OCI-LY7 (cell line): ENCODE measurements at places on chromosomes 4 and X. TPM values are rescaled to one million over a fixed set of nuclear protein-coding genes. Genes with fewer than 3 reads are reported as not detected.
A peak's percentile ranks its signal among the peaks of the same experiment; 100 is the strongest.

The POLN gene
- 3.5 and 4.0 TPM in 2 replicates for total RNA-seq

The FAM9B gene
- total RNA-seq: not detected in 2 replicates

The ZNF711 gene
- total RNA-seq: 12.3 and 14.6 TPM in 2 replicates

The ZMAT1 gene
- not detected in 2 replicates for total RNA-seq

The ADGRG2 gene
- total RNA-seq: not detected in 2 replicates

The OCIAD2 gene
- 65.9 and 76.1 TPM in 2 replicates for total RNA-seq

The MAGEA8 gene
- not detected in 2 replicates for total RNA-seq

The KCND1 gene
- total RNA-seq: 8.8 and 13.6 TPM in 2 replicates

The TMEM35A gene
- total RNA-seq: not detected in 2 replicates

The FRG2 gene
- not detected in 2 replicates for total RNA-seq

The FAAH2 gene
- 1.3 and 2.1 TPM in 2 replicates for total RNA-seq

The SSX4 gene
- not detected in 2 replicates for total RNA-seq

The USP17L26 gene
- total RNA-seq: not detected in 2 replicates

The CSAG2 gene
- not detected in 2 replicates for total RNA-seq

The FAM9C gene
- total RNA-seq: not detected in 2 replicates

DNA sequence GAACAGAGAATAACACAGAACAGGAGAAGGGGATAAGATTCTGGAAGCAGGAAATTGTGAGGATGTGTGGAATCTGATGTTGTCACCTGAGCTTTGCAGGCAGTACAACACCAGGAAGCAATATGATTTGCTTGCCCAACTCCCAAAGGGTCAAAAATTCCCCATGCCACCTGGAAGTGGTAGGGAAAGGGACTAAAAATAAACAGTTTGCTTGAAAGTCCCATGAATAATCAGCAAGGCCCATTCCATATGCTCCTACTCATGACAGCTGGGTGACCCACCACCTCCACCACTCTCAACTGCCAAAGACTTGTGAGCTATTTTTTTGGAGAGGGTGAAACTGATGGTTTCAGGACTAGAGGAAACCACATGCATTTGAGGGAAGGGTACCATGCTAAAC is 168.4 kb downstream of the KCNIP4 start:
- DNase-seq: no peak

GRCh38 chr4:73452953-73453700 is 17.1 kb downstream of the AFP start:
- DNase-seq: no peak

DNA sequence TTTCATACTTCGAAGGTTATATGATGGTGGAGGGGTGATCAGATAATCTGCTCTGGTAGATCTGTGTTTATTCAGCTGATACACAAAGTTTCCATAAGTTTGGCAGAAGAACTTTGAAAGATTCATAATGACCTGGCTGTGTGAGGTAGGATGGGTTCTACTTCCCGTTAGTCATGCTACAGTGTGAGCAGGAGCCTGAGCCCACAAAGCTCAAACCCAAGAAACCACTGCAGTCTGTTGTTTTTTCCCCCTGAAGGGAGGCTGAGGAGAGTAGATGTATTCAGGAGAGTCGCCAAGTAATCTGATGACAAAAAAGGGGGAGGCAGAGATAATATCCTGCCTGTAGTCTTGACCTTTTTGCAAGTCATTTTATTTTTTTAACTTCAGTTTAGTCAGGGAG is 52.8 kb upstream of the PPP3CA start:
- no peak for DNase-seq

GRCh38 chr4:56360071-56360470 is 27.2 kb downstream of the AASDH start:
- no peak for DNase-seq

DNA sequence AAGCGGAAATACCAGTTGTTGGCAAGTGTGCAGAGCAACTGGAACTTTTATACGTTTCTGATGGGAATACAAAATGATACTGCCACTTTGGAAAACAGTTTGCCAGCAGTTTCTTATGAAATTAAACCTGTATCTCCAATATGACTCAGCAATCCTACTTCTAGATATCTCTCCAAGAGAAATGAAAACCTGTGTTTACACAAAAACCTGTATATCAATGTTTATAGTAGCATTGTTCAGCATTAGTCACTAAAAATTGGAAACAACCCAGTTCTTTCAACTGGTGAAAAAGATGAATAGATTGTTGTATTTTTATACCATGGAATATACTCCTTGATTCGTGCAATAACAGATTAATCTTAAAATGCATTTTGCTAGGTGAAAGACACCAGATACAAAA is 26.8 kb downstream of the ATP7A start:
- DNase-seq: no peak

- no peak for DNase-seq
These were observed 497.5 kb downstream of the INPP4B start for GRCh38 chr4:142348613-142349021.

- DNase-seq: no peak
These were observed 12.4 kb upstream of the SH3RF1 start for GRCh38 chr4:169283114-169283509.

DNA sequence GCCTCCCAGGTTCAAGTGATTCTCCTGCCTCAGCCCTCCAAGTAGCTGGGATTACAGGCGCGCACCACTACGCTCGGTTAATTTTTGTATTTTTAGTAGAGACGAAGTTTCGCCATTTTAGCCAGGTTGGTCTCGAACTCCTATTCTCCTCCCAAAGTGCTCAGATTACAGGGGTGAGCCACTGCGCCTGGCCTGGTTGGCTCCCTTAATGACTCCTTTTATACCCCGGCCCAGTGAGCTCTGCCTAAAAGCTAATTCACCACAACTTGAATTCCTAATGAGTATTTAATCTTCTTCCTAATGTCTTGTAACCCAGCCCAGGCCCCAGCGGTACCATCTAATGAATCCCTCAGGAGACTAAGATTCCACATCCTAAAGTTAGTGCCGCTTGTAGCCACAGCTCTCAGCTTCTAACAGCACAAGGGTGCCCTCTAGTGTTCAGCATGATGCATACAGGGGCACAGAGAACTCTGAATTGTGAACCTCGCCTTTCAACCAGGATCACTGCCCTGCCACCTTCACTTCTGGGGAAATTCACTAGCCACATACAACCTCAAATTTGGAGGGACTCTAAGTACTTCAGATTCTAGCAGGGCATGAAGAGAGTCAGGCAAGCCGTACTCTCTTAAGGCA is 89.5 kb downstream of the OR13H1 start:
- DNase-seq: peak; percentile 51

DNA sequence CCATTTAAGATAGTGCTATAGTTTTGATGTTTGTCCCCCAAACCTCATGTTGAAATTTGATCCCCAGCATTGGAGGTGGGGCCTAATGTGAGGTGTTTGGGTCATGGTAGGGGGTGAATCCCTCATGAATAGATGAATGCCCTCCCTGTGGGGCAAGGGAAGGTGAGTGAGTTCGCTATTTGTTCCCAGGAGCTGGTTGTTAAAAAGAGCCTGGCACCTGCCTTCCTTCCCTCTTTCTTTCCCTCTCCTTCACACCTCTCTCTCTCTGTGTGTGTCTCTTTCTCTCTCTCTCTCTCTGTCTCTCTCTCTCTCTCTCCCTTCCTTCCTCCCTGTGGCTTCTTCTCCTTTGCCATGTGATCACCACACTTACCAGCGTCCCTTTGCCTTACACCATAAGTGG is 160.7 kb downstream of the AASDH start:
- no peak for DNase-seq

DNA sequence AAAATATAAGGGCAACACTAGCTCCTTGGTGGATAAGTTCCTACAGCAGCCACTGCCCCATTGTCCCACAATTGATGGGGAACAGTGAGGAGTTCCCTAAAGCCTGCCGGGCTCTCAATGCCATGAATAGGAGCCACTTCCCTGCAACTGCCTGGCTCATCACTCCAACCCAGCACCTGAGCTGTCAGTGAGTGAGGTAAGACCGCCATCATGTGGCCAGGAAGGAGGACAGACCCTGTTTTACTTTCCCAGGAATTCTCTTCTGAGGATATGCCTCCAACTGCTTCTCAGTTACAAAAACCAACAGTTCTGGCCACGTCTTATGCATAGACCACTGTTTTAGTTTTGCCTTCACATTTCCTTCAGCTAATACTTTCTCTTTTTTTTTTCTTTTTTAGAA is 45.5 kb downstream of the SRPX start:
- peak; percentile 37 for DNase-seq

DNA sequence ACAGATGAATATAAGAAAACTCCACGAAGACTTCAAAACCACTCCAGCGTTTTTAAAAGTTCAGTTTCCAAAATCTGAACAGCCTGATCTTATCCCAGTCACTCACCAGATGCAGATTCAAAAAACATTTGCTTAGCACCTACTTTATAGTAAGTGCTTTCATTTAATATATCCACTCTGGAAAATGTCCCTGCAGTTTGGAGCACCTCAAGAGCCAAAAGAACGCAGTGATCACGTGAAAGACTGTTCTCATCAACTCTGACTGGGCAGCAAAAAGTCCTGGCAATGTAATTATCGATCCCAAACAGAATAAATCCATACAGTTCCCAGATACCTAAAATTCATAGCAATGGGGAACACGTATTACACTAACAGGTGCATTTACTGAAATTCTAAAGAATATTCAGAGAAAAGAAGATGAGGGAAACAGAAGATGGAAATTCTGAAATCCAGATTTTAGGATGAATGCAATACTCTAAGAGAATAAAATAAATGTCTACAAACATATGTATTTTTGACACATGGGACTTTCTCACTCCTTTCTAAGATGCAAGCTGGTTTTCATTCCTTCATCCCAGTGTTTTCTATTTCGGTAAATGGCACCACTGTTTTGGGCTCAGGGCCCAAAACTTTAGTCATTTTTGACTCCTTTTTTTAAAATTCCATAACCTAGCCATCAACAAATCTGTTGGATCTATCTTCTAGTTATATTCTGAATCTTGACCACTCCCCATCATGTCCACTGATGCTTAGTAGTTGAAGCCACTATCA is 13.9 kb downstream of the ATP8A1 start:
- no peak for DNase-seq

- DNase-seq: no peak
These were observed 100.7 kb upstream of the MAMLD1 start for GRCh38 chrX:150262456-150262855.

GRCh38 chr4:122992057-122992456 is 69.7 kb upstream of the NUDT6 start:
- no peak for DNase-seq

GRCh38 chrX:42933187-42933586 is 155.2 kb upstream of the PPP1R2C start:
- no peak for DNase-seq

DNA sequence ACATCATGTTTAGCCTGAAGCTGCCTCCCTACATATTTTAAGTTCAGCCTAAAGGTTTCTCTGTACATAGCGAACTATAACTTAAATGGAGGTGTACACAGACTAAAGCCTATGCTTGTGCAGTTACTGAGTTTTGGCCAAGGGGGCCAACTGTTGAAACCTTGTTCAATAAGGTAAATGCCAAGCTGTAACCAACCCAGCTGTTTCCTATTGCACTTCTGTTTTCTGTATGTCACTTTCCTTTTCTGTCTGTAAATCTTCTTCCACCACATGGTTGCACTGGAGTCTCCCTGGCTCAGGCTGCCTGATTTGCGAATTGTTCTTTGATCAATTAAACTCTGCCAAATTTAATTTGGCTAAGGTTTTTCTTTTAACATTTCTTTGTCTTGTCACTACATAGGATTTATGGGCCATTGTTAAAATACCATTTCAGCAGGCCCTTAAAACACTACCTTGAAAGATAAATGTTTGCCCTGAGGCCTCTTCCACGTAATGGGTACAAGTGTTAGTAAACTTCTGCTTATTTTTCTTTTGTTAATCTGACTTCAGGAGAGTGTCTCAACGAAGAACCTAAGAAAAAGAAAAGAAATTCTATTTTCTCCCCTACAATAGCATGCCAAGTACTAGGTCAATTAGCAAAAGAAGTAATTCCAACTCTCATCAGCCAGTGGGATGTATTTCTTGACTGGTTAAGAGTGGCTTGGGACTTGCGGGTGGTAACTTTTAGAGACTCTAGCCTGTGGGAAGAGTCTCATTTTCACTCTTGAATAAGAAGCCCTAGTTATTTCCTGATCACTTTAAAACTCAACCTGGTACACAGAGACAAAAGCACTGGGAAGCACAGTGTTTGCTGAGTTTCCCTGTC is 45.7 kb upstream of the PRSS12 start:
- DNase-seq: no peak

GRCh38 chr4:55215087-55215486 is 89.7 kb upstream of the KDR start:
- DNase-seq: no peak

DNA sequence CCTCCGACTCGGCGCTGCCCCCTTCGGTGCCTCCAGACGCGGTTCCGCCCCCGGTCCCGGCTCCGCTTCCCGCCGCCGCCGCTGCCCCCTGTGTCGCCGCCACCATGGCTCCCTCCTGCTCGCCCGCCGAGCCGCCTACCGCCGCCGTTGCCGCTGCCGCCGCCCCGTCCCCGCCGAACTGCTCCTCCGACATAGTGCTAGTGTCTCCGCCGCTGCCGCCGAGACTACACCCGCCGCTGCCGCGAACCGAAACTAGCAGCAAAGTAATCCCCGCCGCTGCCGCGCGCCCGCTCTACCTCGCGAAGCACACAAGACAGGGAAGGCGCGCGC is 340 bp downstream of the HNRNPD start:
- DNase-seq: no peak

GRCh38 chrX:8897259-8897658 is 96.1 kb upstream of the FAM9A start:
- no peak for DNase-seq

DNA sequence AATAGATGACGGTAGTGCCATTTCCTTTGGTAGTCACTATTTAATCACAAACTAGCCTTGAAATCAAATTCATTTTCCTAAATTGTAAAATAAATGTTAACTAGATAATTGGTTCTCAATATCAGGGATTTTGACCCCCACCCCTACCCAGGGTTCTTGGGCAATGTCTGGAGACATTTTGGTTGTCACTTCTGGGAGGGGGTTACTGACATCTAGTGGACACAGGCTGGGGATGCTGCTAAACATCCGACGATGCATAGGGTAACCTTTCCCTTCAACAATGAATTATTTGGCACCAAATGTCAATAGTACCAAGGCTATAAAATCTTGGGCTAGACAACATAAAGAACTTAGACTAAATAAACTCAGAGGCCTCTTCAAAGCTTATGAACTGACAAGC is 285.8 kb upstream of the TRPC5 start:
- DNase-seq: no peak

DNA sequence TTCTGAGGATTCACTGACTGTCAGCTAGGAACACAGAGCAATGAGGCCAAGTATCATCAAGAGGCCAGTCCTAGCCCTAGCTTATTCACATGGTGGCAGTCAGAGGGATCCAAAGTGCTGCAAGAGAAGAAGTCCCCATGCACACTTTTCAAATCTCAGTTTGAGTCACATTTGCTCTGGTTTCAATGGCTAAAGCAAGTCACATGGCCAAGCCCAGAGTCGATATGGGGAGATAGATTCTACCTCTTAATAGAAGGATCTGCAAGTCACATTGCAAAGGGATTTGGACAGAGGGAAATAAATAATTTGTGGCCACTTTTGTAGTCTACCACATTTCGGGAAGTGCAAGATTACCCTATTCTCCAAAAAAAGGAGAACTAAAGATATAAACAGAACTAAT is 3.7 kb upstream of the LCORL start:
- DNase-seq: no peak

DNA sequence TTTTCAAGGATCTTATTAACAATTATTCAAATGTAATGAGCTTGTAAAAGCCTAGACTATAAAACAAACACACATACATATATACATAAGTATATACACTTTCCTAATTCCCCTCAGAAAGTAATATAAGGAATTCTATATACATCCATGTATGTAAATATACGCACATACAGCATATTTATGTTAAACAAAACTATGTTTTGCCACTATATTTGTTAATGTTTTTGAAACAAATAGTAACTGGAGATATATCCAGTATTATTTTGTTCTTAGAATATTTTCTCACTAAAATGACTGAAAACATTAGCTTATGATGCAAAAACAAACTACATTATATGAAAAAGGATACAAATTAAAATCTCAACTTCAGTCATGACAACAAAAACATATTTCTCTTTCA is 85.1 kb downstream of the FBXO8 start:
- DNase-seq: no peak
